ENCODE measurements at places on chromosomes 1 and 21. TPM values are rescaled to one million over a fixed set of nuclear protein-coding genes. Genes with fewer than 3 reads are reported as not detected.

GRCh38 chr1:153072806-153073726 lies 1.7 kb upstream of the SPRR2B start:
- no peak for DNase-seq

PLPP3 gene
- 25.3 TPM for total RNA-seq

- no peak for DNase-seq
These were observed 70.0 kb downstream of the CLCA4 start for GRCh38 chr1:86616871-86617270.

AGTRAP gene
- total RNA-seq = 22.6 TPM

PGLYRP4 gene
- not detected for total RNA-seq

SPAG17 gene
- not detected for total RNA-seq

DNA sequence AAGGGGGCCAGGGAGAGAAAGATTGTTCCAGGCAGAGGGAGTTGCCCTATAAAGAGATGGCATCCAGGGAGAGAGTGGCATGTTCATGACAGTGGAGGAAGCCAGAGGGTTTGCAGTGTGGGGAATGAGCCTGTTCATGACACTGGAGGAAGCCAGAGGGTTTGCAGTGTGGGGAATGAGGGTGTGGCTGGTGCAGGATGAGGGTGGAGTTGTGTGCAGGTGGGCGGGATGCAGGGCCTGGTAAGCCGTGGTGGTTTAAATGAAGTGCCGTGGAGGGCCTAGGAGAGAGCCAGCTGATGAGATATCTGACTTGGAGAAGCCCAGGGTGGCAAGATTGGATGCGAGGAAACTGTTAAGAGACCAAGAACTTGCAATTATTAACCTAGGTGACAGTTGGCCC lies 131.8 kb downstream of the CAMTA1 start:
- DNase-seq = peak; percentile 39

Measured in mucosa of descending colon (tissue), 3 donors.